ENCODE measurements at places on chromosomes 2 and 18.
A peak's percentile ranks its signal among the peaks of the same experiment; 100 is the strongest.

- no peak for DNase-seq
These were observed 457.6 kb downstream of the BCL11A start for GRCh38 chr2:60095903-60096302.

DNA sequence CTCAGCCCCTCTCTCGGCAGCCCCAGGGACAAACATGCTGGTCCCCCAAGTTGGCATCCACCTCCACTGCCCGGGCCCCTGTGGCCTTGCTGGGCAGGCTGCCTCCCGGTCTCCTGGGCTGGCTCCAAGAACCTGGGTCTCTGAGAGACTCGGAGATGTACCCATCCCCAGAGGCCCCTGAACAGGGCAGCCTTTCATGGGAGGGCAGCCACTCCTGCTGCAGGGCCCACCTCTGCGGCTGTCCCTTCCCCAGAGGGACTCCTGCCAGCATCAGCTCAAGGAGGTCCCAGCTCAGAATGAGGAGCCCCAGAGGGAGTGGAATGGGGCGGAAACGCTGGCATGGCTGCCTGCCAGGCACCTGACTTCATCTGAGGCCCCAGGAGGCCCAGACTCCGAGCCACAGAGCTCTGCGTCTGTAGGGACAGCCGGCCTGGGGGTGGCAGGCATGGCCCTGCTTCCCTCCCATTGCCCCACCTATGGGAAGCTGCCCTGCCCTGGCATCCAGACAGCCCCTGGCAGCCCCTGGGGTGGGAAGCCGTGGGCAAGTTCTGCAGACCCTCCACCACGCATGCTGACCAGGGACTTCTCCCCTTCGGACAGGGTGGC lies 857 bp upstream of the CROCC2 start:
- DNase-seq, result no peak

DNA sequence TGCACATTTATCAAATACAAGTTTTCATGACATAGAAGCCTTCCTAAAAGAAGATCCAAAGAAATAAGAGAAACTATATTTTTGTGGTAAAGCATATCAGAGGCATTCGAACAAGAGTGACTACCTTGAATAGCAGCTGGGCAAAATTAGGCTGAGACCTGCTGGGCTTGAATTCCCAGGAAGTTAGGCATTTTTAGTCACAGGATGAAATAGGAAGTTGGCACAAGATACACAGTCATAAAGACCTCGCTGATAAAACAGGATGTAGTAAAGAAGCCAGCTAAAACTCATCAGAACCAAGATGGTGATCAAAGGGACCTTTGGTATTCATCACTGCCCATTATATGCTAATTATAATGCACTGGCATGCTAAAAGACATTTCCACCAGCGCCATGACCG lies 1302.3 kb upstream of the NRXN1 start:
- no peak for DNase-seq

GRCh38 chr2:84526562-84526961 lies 10.3 kb downstream of the DNAH6 start:
- DNase-seq, result no peak

DNA sequence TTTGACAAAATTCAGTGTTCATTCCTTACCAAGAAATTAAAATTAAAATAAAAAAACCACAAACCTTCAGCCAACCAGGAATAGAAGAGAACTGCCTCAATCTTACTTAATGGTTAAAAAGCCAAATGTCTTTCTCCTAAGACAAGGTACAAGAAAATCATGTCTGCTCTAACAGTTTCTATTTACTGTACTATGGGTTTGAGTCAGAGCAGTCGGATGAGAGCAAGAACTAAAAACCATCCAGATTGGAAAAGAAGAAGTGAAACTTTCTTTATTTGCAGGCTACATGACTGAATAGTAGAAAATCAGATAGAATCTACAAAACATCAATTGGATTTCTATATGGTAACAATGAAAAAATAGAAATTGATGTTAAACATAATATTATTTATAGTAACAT lies 555.5 kb upstream of the TNP1 start:
- no peak for DNase-seq

- DNase-seq, result no peak
These were observed 291.4 kb downstream of the TGIF1 start for GRCh38 chr18:3741333-3741732.

DNA sequence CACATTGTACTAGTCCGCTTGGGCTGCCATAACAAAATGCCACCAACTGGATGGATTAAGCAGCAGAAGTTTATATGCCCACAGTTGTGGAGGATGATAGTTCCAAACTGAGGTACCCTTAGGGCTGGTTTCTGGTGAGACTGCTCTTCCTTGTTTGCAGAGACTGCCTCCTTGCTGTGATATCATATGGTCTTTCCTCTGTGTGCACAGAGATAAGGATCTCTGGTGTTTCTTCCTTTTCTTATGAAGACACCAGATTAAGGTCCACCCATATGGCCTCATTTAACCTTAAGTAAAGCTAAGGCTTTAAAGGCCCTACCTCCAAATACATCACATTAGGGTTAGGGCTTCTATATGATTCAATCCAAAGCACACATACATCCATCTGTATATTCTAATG lies 738.2 kb upstream of the GCFC2 start:
- no peak for DNase-seq

- DNase-seq, result peak; percentile 10
These were observed 39.8 kb upstream of the TBC1D8 start for GRCh38 chr2:101190747-101191516.
